Colonic mucosa (tissue), 4 donors: ENCODE measurements at places on chromosomes 16 and 17. TPM values are rescaled to one million over a fixed set of nuclear protein-coding genes. Genes with fewer than 3 reads are reported as not detected.
A peak's percentile ranks its signal among the peaks of the same experiment; 100 is the strongest.

The TSPAN10 gene
- 0.32 TPM for total RNA-seq

The ZNF469 gene
- total RNA-seq, result 0.17 TPM

- H3K27ac ChIP-seq, result no peak overlapping the region
- H3K4me1 ChIP-seq, result no peaks in the 10 kb centered on the region
- no peaks in the 10 kb centered on the region for H3K27me3 ChIP-seq
- DNase-seq, result no peak
Measured at GRCh38 chr16:82138478-82139285, 31.3 kb downstream of the MPHOSPH6 start.

- DNase-seq, result peak; percentile 73
- H3K36me3 ChIP-seq, result no peaks in the 10 kb centered on the region
- no peaks in the 10 kb centered on the region for H3K27me3 ChIP-seq
- peaks cover 7% of the 10 kb centered on the region for H3K4me1 ChIP-seq
- H3K27ac ChIP-seq, result peak overlapping the region; percentile 62
- H3K4me3 ChIP-seq, result no peak overlapping the region
Measured at GRCh38 chr16:74601126-74601871, 5.6 kb downstream of the GLG1 start.

DNA sequence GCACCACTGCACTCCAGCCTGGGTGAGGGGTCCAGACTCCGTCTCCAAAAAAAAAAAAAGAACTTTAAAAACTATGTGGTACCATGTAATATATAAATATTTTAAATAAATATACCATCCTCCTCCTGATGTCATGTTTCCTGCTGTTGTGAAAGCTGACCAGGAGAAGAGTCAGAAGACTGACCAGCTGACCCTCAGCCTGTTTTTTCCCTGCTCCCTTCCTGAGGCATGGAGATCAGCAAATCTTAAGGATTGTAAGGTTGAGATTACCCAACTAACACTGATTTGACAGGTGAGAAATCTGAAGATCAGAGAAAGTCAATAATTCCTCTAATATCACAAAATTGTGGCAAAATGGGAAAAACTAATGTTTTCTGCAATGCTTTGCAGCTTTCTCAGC, 18.1 kb downstream of the NCOR1 start:
- no peak for DNase-seq
- no peak overlapping the region for H3K4me3 ChIP-seq
- no peak overlapping the region for H3K27ac ChIP-seq
- no peaks in the 10 kb centered on the region for H3K27me3 ChIP-seq
- no peaks in the 10 kb centered on the region for H3K36me3 ChIP-seq

DNA sequence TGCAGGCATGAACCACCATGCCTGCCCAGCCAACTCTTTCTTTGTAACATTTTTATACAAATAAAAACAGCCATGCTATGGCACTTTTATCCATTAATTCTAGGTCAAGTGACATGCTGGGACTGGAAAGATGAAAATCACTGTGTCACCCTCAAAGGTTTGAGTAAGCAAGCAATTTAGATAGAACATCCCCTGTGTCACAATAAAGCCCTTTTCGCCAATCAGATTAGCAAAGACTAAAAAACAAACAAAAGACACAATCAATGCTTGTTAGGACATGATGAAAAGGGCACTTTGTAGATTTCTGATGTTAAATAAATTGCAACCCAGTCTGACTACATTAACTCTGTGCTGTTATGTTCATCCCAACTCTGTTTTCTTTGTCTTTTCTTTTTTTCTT, 26.4 kb downstream of the CHP2 start:
- no peak overlapping the region for H3K27ac ChIP-seq
- no peaks in the 10 kb centered on the region for H3K27me3 ChIP-seq
- H3K36me3 ChIP-seq, result no peaks in the 10 kb centered on the region
- no peaks in the 10 kb centered on the region for H3K4me1 ChIP-seq
- H3K4me3 ChIP-seq, result no peak overlapping the region
